ENCODE measurements at places on chromosomes 2 and 18. TPM values are rescaled to one million over a fixed set of nuclear protein-coding genes. Genes with fewer than 3 reads are reported as not detected.

DNA sequence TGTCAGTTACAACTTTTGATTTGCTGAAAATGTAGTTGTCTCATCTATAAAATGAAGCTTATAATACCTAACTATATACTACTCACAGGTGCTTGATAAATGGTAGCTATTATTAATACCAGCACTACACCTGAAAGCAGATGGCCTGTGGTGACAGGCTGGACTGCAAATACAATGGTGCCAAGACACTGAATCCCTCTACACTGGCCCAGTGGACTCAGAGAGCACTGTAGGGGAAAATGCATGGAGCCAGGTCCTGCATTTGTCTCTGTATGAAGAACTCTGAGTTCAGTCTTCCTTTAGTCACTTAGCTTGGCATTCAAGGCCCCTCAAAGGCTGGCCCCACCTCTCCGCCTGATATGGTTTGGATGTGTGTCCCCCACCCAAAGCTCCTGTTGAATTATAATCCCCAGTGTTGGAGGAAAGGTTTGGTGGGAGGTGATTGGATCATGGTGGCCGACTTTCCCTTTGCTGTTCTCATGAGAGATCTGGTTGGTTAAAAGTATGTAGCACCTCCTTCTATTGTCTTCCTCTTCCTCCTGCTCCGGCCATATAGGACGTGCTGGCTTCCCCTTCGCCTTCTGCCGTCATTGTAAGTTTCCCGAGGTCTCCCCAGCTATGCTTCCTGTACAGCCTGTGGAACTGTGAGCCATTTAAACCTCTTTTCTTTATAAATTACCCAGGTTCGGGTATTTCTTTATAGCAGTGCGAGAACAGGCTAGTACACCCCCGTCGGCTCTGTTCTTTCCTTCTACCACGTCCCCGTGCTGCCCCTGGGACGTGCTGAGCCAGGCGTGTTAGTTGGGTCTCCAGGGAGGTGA, 11.1 kb upstream of the NTSR2 start:
- DNase-seq, result no peak

GRCh38 chr2:118094503-118094902, 6.2 kb downstream of the INSIG2 start:
- DNase-seq, result no peak

- DNase-seq, result no peak
Measured at GRCh38 chr2:54609241-54609640, 114.2 kb upstream of the EML6 start.

DNA sequence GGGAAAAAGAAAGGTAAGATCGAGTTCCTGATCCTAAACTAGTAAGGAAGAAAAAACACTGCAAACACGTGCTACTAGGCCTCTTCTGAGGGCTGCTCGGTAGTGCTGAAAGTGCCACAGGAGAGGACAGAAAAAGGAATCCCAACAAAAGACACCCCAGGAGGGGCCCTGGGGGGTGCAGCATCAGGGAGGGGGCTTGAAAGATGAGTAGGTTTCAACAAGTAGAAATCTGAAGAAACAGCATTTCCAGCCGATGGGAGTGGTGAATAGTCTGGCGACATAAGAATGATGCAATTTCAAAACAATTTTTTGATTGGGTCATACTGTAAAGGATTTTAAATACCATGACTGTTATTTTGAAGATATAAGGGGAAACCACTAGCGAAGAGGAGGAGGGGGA, 98.6 kb downstream of the NOL10 start:
- no peak for DNase-seq

- no peak for DNase-seq
Measured at GRCh38 chr2:99027856-99028255, 91.8 kb upstream of the CRACDL start.

DNA sequence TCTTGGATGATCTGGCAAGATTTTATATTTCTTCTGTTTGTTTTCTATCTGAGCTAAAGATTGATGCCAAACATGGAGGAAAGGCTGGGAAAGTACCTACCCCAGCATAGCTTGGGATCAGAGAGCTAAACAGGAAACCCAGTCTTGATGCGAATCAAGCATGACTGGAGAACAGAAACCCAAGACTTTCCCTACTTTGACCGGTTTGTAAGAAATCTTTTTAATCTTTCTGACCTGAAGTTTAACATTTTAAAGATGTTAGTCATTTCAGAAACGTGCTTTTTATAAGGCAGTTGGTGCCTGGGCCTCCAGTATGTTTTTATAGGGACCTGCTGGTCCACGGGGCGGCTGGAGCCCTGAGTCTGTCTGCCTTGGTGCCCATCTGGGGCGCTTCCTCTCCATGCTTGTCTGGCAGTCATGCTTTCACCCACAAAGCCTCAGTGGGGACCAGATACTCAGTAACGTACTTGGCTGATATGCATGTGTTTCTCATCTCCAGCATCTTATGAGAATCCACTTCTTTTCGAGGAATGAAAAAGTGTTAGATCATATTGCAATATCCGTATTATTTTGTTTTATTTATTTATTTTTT, 266.5 kb downstream of the PTGR3 start:
- no peak for DNase-seq

- no peak for DNase-seq
Measured at GRCh38 chr2:192500550-192501200, 305.9 kb upstream of the TMEFF2 start.

- no peak for DNase-seq
Measured at GRCh38 chr2:60899230-60899891, 18.0 kb downstream of the REL start.

DNA sequence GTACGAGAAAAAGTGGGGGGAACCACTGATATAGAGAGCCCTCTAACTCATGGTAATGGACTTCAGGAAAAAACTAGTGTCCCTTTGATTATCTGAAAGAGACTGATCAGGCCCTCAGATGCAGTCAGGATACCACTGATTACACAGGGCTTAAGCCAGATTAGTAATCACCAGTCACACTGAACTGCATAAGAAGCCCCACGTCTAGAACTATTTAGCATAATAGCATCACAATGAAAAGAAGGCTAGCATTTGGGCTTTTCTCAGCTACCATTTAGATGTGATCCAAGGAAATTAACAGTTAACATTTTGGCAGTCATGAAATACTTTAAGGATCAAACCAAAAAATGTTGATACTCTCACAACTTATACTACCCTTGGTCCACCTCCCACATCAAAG, 813.1 kb upstream of the POU3F3 start:
- no peak for DNase-seq

GRCh38 chr2:166240387-166241313, 112.8 kb upstream of the SCN1A start:
- no peak for DNase-seq

GRCh38 chr2:165827921-165828276, 33.9 kb upstream of the GALNT3 start:
- no peak for DNase-seq

DNA sequence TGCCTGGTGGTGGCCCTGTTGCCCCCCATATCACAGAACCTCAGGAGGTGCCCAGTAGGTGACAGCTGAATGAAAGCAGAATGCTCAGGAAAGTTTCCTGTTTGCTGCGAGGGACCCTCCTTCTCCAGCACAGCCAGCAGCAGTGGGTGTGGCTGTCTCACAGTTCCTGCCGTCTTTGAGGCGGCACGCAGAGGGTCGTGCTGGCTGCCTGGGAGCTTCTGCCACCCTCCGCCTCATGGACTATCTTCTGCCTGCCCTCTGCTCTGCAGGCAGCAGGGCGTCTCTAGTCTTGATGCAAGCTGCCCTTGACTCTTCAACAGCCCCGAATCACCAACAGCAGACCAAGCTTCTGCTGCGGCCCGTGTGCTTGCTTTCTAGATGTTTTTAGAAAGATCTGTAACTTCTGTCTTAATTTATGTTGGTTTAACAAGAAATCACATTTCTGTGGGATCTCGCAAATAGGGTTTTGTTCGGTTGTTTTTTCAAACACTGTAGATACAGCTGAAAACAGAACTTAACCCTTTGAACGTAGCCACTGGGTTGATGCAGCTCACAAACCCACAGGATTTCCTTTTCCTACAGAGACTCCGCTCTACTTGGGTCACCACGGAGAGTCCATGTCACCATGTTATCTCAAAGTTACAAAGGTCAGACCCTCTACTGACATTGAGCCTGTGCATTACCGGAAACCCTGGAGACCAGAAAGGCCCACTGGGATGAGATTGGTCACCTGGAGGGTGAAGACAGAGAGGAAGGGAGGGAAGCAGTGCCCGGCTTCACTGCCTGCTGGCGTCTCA, 144.9 kb downstream of the ACOXL start:
- no peak for DNase-seq

DNA sequence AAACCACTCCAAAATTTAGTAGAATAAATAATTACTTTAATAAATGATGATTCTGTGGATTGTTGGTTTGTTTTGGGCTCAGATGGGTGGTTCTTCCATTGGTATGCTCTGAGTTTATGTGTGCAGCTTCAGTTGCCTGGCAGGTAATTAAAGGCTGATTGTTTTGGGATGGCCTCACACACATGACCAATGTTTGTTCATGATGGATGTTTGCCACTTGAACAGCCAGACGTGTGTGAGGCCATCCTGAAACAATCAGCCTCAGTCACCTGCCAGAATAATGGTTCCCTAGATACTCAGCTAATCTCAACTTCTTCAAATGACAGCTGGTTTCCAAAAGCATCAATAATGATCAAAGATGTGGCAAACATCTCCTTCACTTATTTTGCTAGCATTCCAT, 352.5 kb upstream of the GULP1 start:
- DNase-seq, result no peak

GRCh38 chr18:54880395-54881105, 52.3 kb downstream of the RAB27B start:
- no peak for DNase-seq

GRCh38 chr2:18290386-18290785, 270.1 kb downstream of the RDH14 start:
- no peak for DNase-seq

The C2orf78 gene
- total RNA-seq, result not detected

The CD28 gene
- not detected for total RNA-seq

The CD207 gene
- not detected for total RNA-seq

The NDUFS1 gene
- total RNA-seq, result 89.2 TPM

The DCDC2C gene
- not detected for total RNA-seq

The KCNG2 gene
- not detected for total RNA-seq

The SOCS6 gene
- 26.8 TPM for total RNA-seq

The CNGA3 gene
- total RNA-seq, result 0.84 TPM

The UPP2 gene
- total RNA-seq, result not detected

The APCDD1 gene
- 49.8 TPM for total RNA-seq
